Purkinje cell (primary cell): ENCODE measurements at places on chromosomes 4 and X. TPM values are rescaled to one million over a fixed set of nuclear protein-coding genes. Genes with fewer than 3 reads are reported as not detected.

Gene GPR173
- 0.43 and 0.81 TPM in 2 replicates for polyA plus RNA-seq

Gene TMPRSS11F
- polyA plus RNA-seq = not detected in 2 replicates

Gene SLC10A4
- 1.8 TPM in 1 of 2 replicates, not detected in the other for polyA plus RNA-seq

Gene AKAP4
- polyA plus RNA-seq = not detected in 2 replicates

Gene RAB33A
- polyA plus RNA-seq = 40.4 and 67.4 TPM in 2 replicates

Gene TCEAL6
- polyA plus RNA-seq = 8.2 and 28.3 TPM in 2 replicates

Gene KCTD8
- polyA plus RNA-seq = 262 and 310 TPM in 2 replicates

Gene ADH7
- polyA plus RNA-seq = not detected in 2 replicates

Gene EGF
- polyA plus RNA-seq = not detected in 2 replicates

Gene RTL5
- 3.0 and 3.5 TPM in 2 replicates for polyA plus RNA-seq

Gene TMEM47
- polyA plus RNA-seq = 8.2 and 9.3 TPM in 2 replicates

Gene RIPPLY1
- polyA plus RNA-seq = not detected in 2 replicates

Gene LGI2
- 0.54 and 0.90 TPM in 2 replicates for polyA plus RNA-seq

Gene ADH1A
- not detected in 2 replicates for polyA plus RNA-seq

Gene SAGE1
- polyA plus RNA-seq = not detected in 2 replicates

Gene MAOB
- 30.0 and 42.1 TPM in 2 replicates for polyA plus RNA-seq

Gene RASSF6
- polyA plus RNA-seq = not detected in 2 replicates

Gene GABRG1
- 7.0 and 9.9 TPM in 2 replicates for polyA plus RNA-seq

Gene SLC26A1
- polyA plus RNA-seq = 1.3 TPM in 1 of 2 replicates, not detected in the other

Gene CSTF2
- polyA plus RNA-seq = 5.4 and 6.8 TPM in 2 replicates
